ENCODE measurements at places on chromosomes 12 and 14.

DNA sequence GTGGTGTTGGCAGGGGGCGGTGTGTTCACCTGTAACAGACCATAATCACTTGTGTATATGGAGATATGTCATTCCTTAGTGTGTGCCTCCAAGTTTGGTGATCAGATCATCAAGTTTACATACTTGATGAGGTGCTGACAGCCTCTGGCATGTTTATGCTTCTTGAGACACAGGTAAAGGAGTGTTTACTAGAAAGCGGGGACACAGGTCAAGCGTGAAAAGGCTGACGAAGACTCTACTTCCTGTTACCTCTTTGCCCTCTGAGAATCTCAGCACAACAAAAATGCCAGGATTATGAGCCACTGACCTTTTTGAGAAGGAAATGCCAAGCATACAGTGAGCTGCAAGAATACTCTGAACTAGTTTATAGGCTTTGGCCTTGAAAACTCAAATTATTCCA, 29.6 kb downstream of the PRDM4 start:
- no peak for DNase-seq

DNA sequence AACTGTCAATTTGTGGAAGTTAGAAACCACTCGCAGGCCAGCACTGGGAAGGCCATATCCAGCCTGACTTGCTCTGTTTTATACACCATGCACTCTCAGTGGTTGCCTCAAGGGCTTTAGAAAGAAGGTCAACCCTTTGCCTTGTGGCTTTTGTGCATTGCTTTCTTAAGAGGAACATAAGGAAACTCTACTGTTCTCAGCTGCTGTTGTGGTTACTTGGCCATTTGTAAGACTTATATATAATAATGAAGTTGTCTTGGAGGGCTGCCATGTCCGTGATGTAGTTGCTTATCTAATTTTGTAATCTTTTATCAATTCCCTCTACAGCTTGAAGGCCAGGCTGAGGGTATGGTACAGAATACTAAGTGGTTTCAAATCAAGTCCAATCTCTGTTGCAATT, 637.8 kb downstream of the DIO2 start:
- DNase-seq: no peak

DNA sequence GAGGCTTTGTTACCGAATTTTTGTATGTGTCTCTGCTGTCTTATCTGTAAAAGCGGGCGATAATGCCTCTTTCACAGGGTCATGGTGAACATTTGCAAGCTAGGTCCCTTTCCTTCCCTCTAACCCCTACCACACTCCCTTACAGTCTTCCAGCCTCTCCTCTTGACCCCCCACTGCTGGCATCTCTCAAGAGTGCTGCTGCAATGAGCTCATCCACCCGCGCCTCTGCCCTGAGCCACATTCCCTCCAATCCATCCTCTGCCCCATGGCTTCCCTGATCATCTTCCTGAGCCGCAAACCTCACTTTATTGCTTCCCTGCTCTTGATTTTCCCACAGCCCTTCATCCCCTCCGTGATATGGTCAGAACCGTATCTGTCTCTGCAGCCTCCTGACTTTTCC, 343.6 kb downstream of the BCL11B start:
- DNase-seq: no peak

DNA sequence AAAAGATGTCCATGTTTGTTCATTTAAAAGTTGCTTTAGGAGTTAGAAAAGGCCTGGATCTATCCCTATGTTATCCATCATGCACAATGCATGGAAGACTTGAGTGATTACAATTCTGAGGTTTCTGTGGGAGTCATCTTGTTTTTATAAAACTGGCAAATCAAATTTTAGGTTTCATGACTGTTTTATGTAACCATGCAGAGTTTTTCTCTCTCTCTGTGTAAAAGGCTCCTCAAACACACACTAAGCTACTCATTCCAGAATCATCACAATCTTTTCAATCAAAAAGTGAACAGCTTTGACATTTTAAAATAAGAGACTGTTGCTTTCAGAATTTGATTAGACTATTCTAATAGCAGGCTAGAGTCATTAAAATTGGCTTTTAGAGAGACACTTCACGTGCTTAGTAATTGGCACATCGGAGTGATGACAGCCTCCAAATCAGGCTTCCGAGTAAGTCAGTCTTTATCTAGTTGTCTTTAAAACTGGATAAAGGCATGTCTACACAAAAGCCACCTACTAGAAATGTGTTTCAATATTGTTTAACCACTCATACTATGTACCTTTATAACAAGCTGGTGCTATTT, 31.9 kb downstream of the PRICKLE1 start:
- no peak for DNase-seq

- DNase-seq: no peak
Observed at GRCh38 chr12:57219993-57220754, 3.6 kb downstream of the NXPH4 start.

GRCh38 chr12:47504775-47505446, 200.9 kb downstream of the RPAP3 start:
- no peak for DNase-seq
